RPMI8226 (cell line): ENCODE measurements at places on chromosomes 3 and 15.

DNA sequence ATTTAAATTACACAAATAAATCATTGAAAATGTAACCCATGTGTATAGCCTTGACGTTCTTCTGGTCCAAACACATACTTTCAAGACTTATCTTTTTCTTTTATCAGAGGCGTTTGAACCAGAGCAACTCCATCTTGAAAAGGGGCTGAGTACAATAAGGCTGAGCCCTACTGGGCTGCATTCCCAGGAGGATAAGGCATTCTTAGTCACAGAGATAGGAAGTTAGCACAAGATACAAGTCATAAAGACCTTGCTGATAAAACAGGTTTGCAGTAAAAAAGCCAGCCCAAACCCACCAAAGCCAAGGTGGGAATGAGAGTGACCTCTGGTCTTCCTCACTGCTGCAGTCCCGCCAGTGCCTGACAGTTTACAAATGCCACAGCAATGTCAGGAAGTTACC is 101.0 kb upstream of the IGSF10 start:
- no peak for DNase-seq

GRCh38 chr3:60461267-60461666 is 790.0 kb downstream of the FHIT start:
- no peak for DNase-seq

GRCh38 chr3:51710631-51711351 is 3.9 kb downstream of the GRM2 start:
- DNase-seq, result peak; percentile 26

- no peak for DNase-seq
Observed at GRCh38 chr15:48696627-48697312, 51.3 kb upstream of the FBN1 start.

DNA sequence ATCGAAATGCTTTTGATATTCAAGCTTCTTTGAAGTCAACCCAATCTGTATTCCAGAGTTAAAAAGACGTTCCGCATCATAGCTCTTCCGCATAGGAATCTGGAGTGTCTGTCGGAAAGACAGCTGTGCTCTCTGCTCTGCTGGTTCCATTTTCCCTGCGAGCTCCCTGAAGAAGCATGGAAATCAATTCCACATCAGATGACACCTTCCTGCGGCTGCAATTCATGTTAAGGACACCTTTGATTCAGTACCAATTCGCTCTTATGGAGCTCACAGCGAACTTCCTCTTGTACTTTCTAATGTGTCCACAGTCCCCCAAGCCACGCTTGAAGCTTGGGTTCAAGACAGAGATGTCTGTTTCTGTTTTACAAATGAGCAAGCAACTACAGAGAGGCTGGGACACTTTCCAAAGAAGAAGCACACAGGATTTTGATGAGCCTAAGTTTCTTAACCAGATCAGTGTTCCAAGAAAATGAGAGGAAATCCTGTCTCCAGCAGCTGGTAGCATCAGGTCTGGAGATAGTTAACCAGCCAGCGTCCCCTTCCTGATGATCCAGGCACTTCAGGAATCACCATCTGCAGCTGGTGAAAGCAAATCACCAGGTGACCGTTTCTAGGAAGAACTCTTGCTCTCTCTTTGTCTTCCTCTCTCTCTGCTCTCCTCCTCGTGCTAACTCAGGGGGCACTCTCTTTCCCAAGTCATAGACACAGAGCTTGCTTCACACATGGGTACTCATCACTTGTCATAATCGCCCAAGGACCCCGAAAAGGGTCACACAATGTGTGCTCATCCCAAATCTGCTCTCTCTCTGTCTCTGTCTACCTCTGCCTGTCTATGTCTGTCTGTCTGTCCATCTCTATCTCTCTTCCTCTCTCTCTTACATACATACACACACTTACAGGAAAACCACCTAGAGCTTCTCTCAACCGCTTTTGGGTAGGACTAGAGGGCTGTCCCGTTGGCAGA is 281.8 kb downstream of the FAM43A start:
- DNase-seq, result no peak

GRCh38 chr3:47762233-47762632 is 19.5 kb downstream of the SMARCC1 start:
- DNase-seq, result no peak

DNA sequence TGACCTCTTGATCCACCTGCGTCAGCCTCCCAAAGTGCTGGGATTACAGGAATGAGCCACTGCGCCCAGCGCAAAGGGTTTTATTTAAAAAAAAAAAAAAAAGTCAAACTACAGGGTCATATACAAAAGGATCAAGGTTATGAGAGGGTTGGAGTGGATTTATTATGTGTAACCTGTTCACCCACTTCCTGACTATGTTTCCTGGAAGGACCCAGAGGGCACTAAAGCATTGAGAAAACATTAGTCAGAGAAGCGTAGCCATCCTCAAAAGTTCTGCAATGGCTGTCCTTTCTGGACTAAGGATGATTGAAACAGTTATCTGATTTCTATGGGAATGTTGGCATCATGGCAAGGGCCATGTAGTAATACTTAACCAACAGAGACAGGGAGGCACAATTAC is 7.3 kb upstream of the SCAPER start:
- no peak for DNase-seq

- no peak for DNase-seq
Observed at GRCh38 chr3:8760091-8760490, 9.3 kb downstream of the OXTR start.

- DNase-seq, result no peak
Observed at GRCh38 chr3:107797586-107797985, 274.8 kb downstream of the BBX start.

DNA sequence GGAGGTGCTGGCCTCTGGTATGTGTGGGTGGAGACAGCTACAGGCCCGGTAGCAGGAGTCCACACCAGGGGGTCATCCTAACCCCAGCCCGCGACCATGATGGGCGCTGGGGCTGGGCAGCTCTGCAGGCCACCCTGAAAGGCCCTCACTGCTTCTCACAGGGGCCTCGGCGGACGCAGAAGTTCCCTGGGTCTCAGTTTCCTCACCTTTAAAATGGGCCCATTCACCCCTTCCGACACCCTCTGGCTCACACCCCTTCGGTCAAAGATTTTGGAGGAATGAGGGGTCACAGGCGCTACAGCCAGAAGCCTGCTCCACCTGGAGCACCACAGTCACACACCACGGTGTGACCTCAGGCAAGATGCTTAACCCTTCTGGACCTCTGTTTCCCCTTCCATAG is 8.0 kb downstream of the PLXND1 start:
- no peak for DNase-seq

DNA sequence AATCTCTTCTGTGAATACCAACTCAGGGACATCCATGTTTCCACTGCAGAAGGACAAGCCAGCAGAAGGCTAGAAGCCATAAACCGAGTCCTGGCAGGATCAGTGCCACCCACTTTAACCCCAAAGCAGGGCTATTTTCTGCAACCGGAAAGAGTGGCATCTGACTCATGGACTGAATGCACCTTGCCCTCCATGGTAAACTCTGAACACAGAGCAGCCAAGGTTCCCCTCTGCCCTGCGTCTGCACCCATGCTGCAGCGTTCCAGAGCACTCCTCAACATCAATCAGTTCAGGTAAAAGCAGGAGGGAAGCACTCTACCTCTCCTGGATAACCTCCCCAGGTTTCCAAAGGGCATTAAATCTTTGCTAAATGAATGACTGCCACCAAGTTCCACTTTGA is 801 bp upstream of the NGRN start:
- DNase-seq, result peak; percentile 51

GRCh38 chr3:100440895-100441294 is 39.6 kb downstream of the LNP1 start:
- DNase-seq, result no peak

DNA sequence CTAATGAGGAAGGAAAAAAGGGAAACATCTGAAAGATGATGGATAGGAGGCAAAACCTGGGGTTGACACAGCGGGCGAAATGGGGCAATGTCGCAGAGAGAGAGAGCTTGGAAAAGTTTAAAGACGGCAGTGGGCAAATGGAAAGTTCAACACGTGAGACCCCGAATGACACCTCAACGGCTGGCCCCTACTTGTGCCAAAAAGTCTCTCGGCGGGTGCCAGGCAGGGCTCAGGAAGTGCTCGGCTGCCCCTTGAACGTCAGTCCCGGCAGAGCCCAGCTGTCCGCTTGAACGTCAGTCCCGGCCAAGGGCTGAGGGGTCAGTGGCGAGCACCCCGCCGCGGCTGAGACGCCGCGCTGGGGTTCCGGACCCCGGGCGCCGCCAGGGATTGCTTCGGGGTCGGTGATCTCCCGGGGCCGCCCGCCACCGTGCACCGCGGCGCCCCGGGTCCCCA is 658 bp downstream of the EOGT start:
- DNase-seq, result peak; percentile 62

DNA sequence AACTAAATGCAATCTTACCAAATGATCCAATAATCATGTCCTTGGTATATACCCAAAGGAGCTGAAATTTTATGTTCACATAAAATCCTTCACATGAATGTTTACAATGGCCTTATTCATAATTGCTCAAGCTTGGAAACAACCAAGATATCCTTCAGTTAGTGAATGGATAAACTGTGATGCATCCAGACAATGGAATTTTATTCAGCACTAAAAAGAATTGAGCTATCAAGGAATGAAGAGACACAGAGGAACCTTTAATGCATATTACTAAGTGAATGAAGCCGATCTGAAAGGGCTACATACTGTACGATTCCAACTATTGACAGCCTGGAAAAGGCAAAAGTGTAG is 168.4 kb downstream of the PDE8A start:
- DNase-seq, result no peak

DNA sequence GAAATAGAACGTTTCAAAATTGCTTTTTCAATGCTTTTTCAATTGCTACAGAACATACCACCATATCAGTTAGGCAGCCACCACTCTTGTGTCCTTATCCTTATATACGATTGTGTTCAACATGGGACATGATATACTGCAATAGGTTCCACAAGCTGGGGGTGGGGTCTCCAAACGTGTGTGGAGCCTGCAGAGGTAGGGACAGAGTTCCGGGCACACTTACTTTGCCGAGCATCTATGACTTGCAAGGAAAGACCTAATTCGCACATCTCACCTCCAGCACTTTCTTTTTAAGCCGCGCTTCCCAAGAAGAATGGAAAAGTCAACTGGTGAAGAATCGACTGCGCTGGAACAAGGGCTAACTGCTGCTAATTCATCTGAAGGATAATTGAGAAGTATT is 39.6 kb upstream of the SFMBT1 start:
- no peak for DNase-seq
